Fibroblast of gingiva (primary cell): ENCODE measurements at places on chromosomes 2 and 18.

- no peak for DNase-seq
These were observed 33.5 kb upstream of the EML4 start for GRCh38 chr2:42135381-42136312.

DNA sequence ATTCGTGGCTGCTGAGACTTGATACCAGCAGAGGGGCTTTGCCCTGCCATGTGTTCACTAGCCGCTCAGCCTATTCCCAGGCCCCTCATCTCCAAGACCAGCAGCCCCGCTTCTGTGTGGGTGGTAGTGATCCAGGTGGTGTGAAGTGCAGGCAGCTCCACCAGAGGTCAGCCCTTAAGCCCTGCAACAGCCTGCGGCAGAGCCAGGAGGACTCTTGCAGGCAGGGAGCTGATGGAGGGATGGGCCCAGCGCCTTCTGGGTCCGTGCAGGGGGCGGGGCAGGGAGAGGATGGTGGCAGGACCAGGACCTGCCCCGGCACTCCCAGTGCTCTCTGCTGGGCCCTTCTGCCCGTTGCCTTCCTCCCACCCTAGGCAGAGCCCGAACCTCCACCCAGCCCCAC lies 162.0 kb downstream of the SH3BP4 start:
- no peak for DNase-seq

DNA sequence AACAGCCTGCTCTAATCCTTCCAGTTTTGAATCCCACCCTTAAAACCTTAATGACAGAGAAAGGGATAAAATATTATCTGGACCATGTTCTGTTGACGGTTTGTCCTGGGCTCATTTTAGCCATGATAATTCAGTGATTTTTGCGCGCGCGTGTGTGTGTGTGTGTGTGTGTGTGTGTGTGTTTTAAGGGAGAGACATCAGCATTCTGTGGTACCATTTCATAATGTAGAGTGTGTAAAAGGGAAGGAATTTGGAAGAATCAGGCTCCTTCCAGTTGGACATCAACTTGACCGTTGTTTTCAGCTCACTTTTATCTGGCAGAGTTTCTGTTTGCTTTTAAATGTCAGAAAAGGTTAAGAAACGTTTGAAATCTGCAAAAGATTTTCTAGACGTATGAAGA lies 535.5 kb downstream of the TNS1 start:
- peak; percentile 75 for DNase-seq

- DNase-seq = no peak
These were observed 1.4 kb downstream of the NDUFA10 start for GRCh38 chr2:240023792-240024191.

- no peak for DNase-seq
These were observed 40.6 kb downstream of the ASAP2 start for GRCh38 chr2:9247177-9247576.

DNA sequence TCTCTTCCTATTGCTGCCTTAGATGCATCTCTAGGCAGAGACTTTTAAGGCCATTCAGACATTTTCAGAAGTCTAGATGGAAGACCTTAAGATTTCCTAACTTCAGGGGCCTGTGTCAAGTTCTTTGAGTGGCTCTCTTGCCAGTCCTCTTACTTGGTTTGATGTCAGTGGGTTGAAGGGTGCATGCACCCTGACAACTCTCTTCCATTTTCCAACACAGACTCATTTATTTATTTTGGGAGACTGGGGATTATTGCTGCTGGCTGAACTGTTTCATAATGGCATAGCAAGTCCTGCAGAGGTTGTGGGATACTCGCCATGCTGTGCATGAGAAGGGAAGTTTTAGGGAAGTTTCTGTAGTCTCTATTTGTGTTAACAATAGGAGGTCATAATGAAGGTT lies 39.0 kb upstream of the ACADL start:
- no peak for DNase-seq

GRCh38 chr18:47881752-47882455 lies 48.6 kb downstream of the SMAD2 start:
- DNase-seq = peak; percentile 63

GRCh38 chr2:22487036-22487435 lies 897.9 kb upstream of the KLHL29 start:
- no peak for DNase-seq

DNA sequence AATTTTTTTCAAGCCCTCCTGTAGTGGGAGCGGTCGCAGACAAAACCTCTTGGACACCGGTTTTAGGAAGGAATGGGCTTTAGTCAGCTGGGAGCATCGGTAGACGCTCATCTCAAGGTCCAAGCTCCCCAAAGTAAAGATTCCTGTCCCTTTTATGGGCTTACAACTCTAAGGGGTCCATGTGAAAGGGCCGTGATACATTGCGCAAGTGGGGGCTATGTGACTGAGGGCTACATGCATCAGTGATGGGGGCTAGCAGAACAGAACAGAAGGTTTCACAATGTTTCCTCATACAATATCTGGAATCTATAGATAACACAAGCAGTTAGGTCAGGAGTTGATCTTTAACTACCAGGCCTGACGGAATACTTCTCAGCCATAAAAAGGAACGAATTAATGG lies 62.5 kb downstream of the CAMKMT start:
- no peak for DNase-seq

DNA sequence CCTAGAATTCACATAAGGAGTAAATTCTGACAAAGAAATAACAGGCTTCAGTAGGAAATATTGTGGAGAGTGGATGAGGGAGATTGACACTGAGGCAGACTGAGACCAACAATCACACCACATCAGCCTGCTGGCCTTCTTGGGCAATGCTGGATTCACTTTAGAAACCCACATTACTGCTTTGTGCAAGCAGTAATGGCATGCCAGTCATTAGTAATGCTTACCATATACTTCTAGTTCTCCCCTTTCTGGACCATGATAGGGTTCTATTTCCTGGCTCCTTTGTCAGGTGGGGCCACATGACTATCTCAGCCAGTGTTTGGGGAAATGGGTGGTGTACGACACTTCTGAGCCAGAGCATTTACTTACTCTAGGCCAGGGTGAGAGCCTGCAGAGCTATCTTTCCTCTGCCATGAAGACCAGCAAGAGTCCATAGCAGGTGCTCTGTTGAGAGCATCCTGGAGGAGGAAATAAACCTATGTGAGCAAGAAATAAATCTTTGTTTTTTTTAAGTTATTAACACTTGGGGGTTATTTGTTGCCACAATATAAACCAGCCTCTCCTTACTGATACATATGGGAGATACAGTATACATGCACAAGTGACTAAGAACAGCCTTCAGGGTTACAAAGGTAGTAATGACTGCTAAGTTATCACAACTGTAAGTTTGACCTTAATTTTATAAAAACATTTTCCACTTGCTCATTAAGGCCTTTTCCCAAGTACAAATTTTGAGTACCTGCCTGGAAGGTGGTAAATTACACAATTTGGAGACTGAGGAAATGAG lies 89.3 kb upstream of the TANK start:
- DNase-seq = no peak

- peak; percentile 91 for DNase-seq
These were observed 197.5 kb downstream of the ZEB2 start for GRCh38 chr2:144322379-144322778.

DNA sequence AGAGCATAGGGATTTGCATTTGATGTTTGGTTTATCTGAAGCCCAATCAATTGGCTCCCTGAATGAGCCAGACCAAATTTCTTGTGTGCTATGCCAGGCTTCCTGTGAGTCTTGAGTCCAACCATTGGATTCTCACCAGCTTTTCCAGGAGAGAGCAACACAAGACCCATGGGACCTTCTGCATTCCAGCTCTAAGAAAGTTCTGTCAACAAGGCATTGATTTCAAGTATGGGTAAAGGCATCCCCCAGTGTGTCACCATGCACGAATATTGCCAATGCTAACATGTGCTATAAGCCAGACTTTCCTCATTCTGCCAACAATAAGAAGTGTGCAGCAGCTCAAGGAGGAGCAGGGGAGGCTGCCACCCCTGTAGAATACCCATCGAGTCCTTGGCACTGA lies 266.6 kb downstream of the ETAA1 start:
- DNase-seq = peak; percentile 93

DNA sequence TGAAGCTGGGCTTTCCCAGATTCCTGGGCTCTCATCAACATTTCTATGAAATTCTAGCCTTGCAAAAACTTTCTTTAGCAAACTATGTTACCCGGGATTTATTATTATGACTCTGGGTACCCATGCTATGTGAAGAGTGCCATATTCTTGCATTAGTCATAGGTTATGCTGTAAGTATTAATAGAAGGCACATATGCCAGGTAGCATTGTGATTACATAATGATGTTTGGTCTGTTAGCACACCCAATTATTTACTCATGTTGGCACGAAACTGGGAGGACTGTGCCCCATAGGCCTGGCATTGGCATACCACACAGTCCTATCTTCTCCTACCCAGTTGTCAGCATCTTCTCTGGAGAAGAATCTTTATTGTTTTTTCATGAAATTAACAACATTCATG lies 171.0 kb downstream of the SLC4A3 start:
- no peak for DNase-seq

DNA sequence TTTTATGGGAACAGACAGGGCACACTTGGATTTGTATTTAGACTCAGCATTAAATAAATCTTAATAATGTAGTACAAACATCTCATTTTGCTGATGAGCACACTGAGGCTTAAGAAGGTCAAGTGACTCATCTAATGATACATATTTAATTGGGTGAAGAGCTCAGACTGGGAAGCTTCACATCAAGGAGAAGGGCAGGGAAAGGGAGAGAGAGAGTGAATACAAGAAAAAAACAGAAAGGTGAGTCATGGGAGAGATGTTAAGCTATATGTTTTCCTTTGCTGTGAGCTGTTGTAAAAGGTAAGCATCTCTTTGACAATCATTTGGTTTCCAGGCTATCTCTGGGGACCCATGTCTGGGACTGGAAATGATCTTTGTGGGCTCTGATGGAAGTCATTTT lies 277.8 kb downstream of the SETBP1 start:
- no peak for DNase-seq

GRCh38 chr18:28411806-28412205 lies 234.9 kb upstream of the CDH2 start:
- peak; percentile 95 for DNase-seq

DNA sequence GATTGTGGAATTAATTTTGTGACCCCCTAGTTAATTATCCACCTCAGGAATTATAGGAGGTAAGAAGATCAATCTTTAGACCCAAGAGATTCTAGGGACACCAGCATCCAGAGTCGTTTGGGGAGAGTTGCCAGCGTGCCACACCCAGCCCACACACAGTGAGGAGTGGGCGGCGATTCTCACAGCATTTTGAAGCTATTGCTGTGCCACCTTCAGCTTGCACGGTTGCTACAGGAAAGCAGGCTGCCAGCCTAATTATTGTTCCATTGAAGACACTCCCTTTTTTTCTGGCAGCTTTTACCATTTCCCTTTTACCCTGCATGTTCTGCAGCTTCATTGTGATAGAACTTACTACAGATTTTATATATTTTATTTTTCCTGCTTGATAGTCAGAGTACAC lies 13.1 kb upstream of the MYL12A start:
- no peak for DNase-seq
